NCI-H2029 (cell line): ENCODE measurements at places on chromosomes 4 and X.
A peak's percentile ranks its signal among the peaks of the same experiment; 100 is the strongest.

DNA sequence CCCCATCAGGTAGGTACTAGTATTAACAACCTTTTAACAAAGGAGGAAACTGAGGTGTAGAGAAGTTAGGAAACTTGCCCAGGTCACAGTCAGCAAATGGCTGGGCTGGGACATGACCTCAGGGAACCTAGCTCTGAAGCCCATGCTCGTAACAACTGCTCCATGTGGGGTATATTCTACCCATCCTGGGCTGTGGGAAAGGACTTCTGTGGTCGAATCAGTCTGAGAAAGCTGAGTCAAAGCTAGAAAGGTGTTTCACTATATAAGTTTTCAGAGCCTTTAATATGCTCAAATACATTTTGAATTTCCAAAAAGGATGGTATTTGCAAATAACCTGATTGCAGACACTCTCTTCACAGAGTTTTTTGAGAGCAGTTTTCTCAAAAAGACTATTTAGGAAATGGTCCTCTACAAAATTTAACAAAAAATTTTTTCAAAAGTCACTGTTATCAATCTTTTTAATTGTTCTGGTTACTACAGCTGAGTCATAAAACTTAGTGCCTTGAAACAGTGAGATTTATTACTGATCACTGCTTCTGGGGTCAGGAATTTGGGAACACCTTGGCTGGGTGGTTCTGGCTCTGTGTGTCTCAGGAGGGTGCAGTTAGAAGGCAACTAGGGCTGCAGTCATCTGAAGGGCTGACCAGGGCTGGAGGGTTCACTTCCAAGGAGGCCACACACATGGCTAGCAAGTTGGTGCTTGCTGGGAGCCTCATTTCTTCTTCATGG, 53.6 kb downstream of the NSG1 start:
- DNase-seq: no peak

- no peak for DNase-seq
Observed at GRCh38 chrX:110051559-110051958, 48.6 kb downstream of the TMEM164 start.

GRCh38 chrX:87846956-87847355, 329.4 kb downstream of the KLHL4 start:
- no peak for DNase-seq

GRCh38 chr4:151389311-151389710, 19.7 kb upstream of the FHIP1A start:
- DNase-seq: no peak

- DNase-seq: peak; percentile 26
Observed at GRCh38 chr4:81030061-81030980, at the start of gene BMP3. Gene BMP3, plus strand, starts transcription at chr4:81030708. Its CDS starts 577 bp downstream, at chr4:81031285.

DNA sequence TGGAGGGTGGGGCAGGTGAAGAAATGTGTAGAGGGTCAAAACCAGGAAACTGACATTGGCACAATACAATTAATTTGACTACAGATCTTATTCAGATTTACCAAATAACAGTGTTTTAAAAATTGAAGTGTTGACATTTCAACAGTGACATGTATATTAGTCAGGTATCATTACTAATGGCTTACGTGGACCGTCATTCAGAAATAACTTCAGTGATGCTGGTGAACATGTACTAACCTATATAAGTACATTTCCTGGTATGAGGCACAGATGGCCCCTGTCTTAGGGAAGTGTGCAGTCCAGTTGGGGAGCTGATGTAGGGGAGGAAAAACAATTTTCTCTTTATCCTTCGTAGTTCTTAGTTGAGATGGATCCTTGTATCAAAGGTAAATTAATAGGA, 22.3 kb upstream of the MAOA start:
- DNase-seq: no peak

GRCh38 chr4:108828620-108829019, 65.8 kb upstream of the ETNPPL start:
- no peak for DNase-seq

GRCh38 chr4:137534516-137534915, 2.2 kb upstream of the PCDH18 start:
- no peak for DNase-seq

- no peak for DNase-seq
Observed at GRCh38 chr4:138181287-138181686, 60.9 kb downstream of the SLC7A11 start.

- DNase-seq: no peak
Observed at GRCh38 chrX:48626401-48627298, 29.4 kb downstream of the WDR13 start.

- no peak for DNase-seq
Observed at GRCh38 chr4:2961421-2961810, 1.8 kb downstream of the NOP14 start.

GRCh38 chrX:64427281-64427680, 32.0 kb upstream of the MTMR8 start:
- no peak for DNase-seq

- no peak for DNase-seq
Observed at GRCh38 chrX:65772842-65773241, 105.4 kb downstream of the MSN start.

DNA sequence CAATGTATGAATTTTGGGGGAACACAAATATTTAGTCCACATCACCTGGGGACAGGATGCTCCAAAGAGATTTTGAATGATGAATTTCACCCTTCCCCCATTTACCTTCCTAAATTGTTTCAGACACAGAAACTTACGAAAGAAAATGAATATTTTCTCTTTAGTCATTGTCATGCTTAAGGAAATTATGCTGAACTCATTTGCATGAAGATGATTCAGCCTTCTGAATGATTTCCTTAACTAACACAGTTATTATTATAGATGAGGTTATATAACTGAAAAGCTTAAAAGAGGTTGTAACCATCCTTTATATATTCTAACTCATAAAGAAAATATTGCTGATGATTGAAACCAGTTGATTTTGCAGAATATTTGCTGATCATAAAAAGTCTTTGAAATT, 61.1 kb downstream of the KCNIP4 start:
- DNase-seq: no peak

GRCh38 chr4:61318431-61318830, 118.3 kb downstream of the ADGRL3 start:
- no peak for DNase-seq

GRCh38 chr4:159855731-159856130, 752.9 kb downstream of the RAPGEF2 start:
- DNase-seq: no peak

- no peak for DNase-seq
Observed at GRCh38 chr4:11441194-11441556, 12.5 kb upstream of the HS3ST1 start.

- DNase-seq: peak; percentile 49
Observed at GRCh38 chr4:86380181-86380724, 20.4 kb upstream of the MAPK10 start.

GRCh38 chrX:113906168-113906567, 677.7 kb upstream of the HTR2C start:
- no peak for DNase-seq

GRCh38 chr4:171629182-171629581, 184.0 kb upstream of the GALNTL6 start:
- no peak for DNase-seq

DNA sequence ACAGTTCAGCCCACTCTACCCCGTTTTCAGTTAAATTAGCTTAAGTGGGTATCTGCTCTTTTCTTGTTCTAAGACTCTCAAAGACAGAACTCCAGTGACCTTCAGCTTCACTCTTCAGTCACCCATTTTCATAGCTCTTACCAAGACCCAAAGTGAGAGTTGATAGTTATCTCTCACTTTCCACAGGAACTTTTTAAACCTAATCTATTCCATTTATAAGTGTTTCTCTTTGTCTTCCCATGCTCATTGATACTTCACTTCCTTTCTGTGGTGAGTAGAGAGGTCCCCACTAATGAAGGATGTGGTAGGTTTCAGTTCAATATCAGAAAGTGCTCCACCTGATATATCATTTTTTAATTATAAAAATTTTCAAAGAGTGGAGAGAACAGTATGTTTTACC, 33.4 kb downstream of the COX18 start:
- DNase-seq: no peak

DNA sequence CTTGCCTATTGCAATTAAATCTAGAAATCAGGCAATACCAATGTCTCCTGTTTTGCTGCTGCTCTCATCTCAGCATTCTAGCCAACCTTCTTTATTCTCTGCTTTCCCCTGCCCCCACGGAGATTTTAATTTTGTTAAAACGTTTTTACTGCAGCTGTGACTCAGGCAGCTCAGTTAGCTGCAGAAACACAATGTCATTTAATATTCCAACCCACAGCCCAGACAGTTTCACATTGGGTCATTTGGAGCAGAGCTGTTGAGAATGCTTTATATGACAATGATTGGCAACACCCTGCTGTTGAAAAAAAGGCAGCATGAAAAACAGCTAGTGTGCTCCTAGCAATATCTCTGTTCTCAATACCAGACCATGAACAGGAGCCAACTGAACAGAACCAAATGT, 12.6 kb upstream of the SLC10A4 start:
- no peak for DNase-seq

GRCh38 chr4:3301450-3302172, 8.8 kb downstream of the RGS12 start:
- no peak for DNase-seq

GRCh38 chr4:53183754-53184153, 182.1 kb downstream of the SCFD2 start:
- no peak for DNase-seq

- DNase-seq: no peak
Observed at GRCh38 chr4:84730375-84730774, 147.4 kb downstream of the CDS1 start.

DNA sequence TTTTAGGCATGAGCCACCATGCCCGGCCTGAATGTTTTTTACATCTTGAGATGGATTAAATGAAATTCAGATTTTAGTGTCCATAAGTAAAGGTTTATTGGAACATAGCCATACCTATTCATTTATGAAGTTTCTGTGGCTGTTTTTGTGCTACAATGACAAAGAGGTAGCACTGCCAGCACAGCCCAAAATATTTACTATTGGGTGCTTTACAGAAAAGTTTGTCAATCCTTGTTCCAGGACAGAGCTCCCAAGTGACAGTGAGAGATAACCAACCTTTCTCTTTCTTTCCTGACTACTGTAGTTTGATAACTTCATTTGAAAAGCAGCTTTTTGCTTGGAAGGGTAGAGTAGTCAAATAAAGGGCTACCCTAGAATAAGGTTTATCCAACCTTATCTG, 116.2 kb downstream of the CAMK2D start:
- DNase-seq: no peak

GRCh38 chrX:1485033-1485432, 32.3 kb upstream of the ASMTL start:
- no peak for DNase-seq

GRCh38 chr4:185204238-185204910, 574 bp upstream of the CFAP97 start:
- no peak for DNase-seq

GRCh38 chrX:64195862-64196261, 9.6 kb downstream of the AMER1 start:
- no peak for DNase-seq

DNA sequence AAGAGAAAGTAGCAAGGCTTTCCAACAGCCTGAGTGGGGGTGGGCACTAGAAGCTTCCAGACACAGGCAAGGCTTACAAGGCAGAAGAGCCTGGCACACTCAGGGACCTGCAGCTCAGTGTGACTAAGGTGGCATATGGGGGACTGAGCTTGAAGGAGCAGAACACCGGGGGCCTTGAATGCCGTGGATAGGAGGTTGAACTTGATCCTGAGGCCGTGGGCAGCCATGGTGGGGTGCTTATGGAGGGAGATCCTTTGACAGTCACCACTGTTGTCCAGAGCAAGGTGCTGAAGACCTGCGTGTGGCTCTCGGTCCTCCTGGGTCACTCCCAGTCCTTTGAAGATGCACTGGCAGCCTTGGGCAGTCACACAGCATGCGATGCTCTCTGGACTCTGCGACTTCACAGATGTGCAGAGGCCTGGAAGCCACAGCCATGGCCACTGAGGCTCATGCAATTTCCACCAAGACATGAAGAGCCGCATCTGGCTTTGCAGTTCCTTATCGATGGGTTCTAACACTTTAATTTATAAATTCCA, 18.3 kb downstream of the C4orf50 start:
- no peak for DNase-seq

DNA sequence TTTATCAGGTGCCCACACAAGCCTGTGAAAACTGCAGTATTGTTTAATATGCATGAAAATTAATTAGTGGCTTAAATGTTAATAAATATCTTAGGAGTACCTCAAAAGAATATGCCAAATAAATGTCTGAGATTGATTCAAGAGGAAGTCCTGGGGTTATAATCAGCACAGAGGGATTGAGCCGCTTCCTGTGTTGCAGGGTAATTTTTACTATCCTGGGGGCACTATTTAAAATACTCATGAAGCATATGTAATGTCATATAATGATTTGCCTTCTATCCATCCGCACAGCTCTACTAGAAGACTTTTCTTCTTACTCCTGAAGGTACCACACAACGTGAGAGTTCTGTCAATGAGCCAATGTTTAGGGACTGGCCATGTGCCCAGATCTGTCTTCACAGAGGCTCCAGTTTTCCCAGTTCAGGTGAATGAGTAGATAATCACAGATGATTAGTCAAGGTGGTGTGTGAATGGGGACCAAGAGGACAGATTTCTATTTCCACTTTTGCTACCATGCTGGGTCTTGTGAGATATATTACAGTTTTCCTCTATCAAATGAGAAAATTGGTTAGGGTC, 233.3 kb downstream of the USP46 start:
- DNase-seq: peak; percentile 1

DNA sequence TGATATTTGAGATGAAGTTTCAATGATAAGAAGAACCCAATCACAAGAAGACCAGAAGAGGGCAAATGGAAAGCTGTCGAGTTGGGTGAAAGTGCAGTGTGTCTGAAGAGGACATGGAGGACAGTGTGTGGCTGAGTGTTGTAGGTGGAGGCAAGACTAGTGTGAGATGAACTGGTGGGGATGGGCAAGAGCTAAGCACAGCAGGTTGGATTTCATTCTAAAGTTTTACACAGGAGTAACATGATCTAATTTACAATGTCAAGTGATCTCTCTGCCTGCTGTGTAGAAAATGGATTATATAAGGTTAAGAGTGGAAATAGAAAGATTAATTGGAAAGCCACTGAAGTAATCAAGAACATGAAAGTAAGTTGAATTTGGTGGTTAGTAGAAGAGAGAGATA, 208.6 kb upstream of the ETNPPL start:
- DNase-seq: no peak

GRCh38 chrX:139692506-139692849, 15.5 kb downstream of the MCF2 start:
- no peak for DNase-seq

GRCh38 chr4:54330896-54331295, 101.8 kb downstream of the PDGFRA start:
- DNase-seq: no peak

GRCh38 chr4:3047464-3048286, 26.7 kb downstream of the HTT-AS start:
- DNase-seq: peak; percentile 57

GRCh38 chr4:48112017-48112667, 21.9 kb downstream of the TXK start:
- DNase-seq: no peak
